ENCODE measurements at places on chromosomes 2 and 18.

DNA sequence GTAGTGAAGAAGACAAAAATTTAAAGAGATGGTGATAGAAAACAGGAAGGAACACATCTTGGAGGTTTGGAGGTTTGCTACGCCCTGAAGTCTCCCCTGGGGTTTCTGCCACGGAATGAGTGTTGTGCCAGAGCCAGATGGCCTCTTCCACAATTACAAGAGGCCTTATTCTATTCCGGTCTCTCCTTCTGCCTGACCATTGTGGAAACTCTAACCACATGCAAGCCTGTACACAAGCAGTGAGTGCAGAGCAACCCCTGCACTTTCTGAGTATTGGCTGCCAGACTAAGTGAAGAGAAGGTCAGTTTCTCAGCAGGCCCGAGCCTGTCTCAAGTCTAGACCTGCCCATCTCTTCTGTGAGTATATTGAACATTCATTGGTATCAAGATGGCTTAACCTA is 22.7 kb upstream of the MYO1B start:
- no peak for DNase-seq

DNA sequence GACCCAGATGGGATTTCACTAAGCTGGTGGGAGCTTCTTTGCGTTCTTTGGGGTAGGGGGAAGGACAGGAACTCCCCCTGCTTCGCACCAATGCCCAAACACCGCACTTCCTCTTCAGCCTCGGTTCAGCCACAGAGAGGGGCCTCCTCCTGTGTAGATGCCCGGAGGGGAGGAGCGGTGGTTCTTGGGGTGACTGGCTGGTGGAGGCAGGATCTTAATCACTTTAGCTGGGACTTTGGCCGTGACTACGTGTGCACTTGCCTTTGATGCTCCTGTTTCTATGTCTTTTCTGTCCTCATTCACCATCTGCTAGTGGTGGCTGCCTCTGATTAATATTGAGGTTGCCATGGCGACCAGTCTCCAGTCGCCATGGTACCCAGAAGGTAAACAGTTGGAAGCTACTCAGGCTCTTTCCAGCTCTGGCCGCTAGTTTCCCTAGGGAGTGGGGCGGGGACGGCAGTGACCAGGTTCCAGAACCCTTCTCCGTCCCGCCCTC is 1.9 kb downstream of the CNGA3 start:
- no peak for DNase-seq

DNA sequence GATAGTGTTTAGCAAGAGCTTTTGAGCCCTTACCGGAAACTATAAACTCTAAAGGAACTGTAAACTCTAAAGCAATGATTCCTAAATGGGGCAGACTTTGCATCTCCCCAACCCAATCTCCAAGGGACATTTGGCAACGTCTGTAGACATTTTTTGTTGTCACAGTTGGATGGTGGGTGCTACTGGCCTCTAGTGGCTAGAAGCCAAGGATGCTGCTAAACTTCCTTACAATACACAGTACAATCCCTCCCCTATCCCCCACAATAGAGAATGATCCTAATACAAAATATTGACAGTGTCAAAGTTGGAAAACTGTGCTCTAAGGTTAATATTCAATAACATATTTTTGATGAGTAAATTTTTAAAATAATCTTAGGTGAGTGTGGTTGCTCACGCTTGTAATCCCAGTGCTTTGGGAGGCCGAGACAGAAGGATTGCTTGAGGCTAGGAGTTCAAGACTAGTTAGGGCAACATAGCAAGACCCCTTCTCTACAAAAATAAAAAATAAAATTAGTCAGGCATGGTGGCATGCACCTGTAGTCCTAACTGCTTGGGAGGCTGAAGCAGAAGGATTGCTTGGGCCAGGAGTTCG is 66.7 kb downstream of the PTPN4 start:
- DNase-seq: peak; percentile 19

- no peak for DNase-seq
These were observed 48.2 kb downstream of the MAPRE2 start for GRCh38 chr18:35089382-35089781.

DNA sequence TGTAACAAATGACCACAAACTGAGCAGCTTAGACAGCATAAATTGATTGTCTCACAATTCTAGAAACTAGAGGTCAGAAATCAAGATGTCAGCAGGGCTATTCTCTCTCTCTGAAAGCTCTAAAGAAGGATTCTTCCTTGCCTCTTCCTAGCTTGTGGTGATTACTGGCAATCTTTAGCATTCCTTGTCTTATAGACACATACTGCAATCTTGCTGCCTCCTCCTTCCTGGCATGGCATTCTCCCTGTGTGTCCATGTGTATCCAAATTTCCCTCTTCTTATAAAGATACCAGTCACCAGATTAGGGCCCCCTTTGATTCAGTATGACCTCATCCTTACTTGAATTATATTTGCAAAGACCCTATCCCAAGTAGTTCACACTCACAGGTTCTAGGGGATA is 2.3 kb downstream of the ASB3 start:
- DNase-seq: no peak

- DNase-seq: no peak
These were observed 144.2 kb upstream of the LRRTM4 start for GRCh38 chr2:77666251-77666980.

- DNase-seq: no peak
These were observed 122.3 kb downstream of the HNMT start for GRCh38 chr2:138086576-138086975.

DNA sequence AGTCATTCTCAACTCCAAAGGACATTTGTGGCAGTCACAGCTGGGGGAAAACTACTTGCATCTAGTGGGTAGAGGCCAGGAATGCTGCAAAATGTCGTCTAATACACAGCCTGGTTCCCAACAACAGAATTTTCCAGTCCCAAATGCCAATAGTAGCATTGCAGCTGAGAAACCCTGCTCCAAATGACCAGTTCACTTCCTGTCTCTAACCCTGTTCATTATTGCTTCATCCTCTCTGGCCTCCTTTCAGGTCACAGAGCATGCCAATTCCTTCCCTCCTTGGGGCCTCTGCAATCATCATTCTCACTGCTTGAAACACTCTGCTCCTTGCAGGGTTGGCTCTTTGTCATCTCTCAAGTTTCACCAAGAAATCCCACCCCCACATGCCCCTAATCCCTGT is 139.1 kb downstream of the IRS1 start:
- DNase-seq: no peak

DNA sequence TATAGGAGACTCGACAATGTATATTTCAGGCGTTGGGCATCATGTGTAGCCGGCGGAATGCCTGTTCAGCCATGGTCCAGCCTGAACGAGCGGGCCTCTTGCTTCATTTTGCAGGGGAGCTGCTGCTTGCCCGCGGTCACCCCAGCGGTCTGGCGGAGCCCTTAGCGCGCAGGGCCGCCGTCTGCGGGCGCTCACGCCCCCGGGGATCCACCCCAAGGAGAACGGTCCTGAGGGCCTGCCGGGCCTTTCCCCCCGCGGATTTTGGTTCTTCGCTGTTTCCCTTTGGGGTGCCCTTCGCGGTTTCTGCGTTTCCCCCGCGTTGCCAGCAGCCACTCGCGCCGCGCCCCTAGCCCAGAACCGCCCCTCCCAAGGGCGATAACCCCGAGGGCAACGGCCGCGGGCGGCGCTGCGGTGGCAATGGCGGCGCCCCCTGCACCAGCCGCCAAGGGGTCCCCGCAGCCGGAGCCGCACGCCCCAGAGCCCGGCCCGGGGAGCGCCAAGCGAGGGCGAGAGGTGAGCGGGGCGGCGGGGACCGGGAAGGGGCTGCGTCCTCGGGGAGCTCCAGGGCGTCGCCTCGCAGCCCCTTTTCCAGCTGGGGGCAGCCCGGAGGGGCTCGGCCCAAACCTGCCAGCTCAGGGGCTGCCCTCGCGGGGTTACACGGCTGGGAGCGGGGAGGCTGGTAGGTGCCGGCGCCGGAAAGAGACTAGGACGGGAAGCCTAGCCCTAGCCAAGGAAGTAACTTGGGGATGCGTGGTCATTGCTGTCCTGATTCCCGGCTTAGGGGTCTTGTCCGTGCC is at the start of gene MFSD2B:
Gene MFSD2B, plus strand, starts transcription at position 406 of the 797 bp plus-strand sequence. Its CDS starts 12 bp downstream, at position 418.
- no peak for DNase-seq

DNA sequence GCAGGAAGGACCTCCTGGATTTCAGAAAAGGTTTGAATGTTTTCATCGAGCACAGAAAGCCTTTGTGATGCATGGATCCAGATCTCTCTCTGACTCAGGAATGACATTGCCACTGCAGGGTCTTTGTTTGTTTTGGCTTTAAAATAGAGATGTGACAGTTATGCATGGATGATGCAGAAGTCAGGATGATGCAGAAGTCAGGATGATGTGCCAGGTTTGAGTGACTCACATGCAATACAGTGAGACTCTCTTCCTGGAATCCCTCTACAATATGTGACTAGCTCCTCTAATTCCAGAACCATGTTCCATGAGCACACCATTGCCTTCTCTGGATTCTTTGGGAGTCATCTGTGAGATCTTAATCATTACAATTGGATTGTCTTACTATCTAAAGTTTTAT is 177.9 kb upstream of the RAB6C start:
- DNase-seq: no peak

Measured in stimulated activated CD4-positive, alpha-beta T cell treated with anti-CD3 and anti-CD28 coated beads, TNF-alpha, amount 100 ng/mL, for 24 hours (primary cell).